ENCODE measurements at places on chromosomes 4 and X.

GRCh38 chr4:152014280-152014679 lies 253.5 kb upstream of the GATB start:
- DNase-seq, result peak; percentile 7

GRCh38 chrX:139559383-139560042 lies 29.0 kb downstream of the F9 start:
- peak; percentile 52 for DNase-seq

- DNase-seq, result no peak
Measured at GRCh38 chr4:24794480-24794879, 893 bp upstream of the SOD3 start.

GRCh38 chr4:2127609-2128332 lies 68.6 kb downstream of the NAT8L start:
- no peak for DNase-seq

DNA sequence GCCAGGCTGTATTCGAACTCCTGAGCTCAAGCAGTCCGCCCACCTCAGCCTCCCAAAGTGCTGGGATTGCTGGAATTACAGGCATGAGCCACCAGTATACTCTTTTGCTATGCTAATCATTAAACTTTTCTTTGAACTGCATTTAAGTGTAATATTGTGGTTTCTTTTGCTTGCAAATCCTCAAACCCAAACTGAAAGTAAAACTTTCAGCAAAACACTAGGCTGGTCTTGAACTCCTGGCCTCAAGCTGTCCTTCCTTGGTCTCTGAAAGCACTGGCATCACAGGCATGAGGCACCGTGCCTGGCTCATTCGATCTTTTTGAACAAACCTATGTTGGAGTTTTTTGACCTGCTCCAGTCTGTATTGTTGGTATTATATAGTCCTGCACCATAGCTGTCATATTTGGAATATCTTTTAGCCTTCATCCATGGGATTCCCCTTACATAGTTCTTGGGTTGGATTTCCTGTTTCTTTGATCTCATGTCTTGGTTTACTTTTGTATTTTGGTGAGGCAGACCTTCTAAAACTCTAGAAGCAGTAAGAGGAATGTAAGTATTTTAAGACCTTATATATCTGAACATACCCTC lies 34.1 kb downstream of the MOB1B start:
- DNase-seq, result no peak

GRCh38 chrX:80576806-80577533 lies 156.7 kb downstream of the TENT5D start:
- no peak for DNase-seq

DNA sequence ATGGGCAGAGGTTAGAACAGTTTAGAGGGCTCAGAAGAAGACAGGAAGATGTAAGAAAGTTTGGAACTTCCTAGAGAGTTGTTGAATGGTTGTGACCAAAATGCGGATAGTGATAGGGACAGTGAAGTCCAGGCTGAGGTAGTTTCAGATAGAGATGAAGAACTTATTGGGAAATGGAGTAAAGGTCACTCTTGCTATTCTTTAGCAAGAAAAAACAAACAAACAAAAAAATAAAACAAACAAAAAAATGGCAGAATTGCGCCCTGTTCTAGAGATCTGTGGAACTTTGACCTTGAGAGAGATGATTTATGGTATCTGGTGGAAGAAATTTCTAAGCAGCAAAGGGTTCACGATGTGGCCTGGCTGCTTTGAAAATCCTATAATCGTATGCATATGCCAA lies 185.1 kb upstream of the SFRP2 start:
- no peak for DNase-seq

DNA sequence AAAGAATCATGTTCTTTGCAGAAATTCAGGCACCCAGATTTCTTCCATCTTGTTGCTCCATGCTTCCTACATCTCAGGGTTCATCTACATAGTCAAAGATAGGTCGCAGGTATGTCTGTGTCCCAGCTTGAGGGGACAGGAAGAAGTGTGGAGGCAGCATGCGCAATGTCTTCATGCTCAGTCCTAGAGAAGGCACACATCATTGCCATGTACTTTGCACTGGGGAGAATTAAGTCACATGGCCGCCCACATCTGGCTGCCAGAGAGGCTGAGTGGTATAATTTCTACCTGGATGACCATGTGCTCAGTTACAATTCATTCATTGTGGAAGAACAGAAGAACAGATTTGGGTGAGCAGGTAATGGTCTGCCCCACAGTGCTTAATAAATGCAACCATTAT lies 54.1 kb downstream of the GAB1 start:
- no peak for DNase-seq

GRCh38 chrX:96244955-96245354 lies 439.7 kb upstream of the DIAPH2 start:
- DNase-seq, result no peak

DNA sequence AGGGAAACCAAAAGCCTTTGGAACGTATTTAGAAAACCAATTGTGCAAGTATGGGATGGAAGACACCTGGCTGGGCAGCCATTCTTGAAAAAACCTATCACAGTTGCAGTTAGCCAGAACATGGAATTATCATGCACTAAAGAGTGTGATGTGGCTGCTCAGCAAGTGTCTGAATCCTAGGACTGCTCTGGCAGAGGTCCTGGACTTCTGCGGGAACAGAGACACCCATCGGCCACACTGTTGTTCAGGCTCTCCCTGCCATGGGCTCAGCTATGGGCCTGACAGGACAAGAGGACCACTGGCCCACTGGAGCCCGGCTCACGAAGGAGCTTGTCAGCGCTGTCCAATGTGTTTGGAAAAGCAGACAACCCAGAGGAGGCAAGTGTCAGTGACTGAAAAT lies 115.7 kb upstream of the GPC4 start:
- no peak for DNase-seq

GRCh38 chr4:57109411-57109846 lies 756 bp downstream of the IGFBP7 start:
- DNase-seq, result no peak

DNA sequence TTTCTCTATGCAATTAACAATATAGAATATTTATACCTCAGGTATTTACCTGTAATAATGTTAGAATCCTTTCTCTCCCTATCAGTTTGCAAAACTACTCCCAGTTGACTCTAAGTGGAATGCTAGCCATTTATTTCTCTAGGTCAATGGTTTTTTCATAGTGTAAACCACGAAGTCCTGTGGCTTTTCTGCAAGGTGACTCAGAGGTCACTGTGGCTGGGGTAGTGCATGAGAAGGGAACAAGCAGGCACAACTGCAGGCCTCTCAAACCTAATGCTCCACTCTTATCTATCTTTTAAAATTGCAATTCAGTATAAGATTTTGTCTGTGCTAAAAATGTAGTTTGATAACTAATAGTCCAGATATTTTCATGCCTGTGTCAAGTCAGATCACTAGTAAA lies 159.4 kb downstream of the ANTXR2 start:
- peak; percentile 10 for DNase-seq

DNA sequence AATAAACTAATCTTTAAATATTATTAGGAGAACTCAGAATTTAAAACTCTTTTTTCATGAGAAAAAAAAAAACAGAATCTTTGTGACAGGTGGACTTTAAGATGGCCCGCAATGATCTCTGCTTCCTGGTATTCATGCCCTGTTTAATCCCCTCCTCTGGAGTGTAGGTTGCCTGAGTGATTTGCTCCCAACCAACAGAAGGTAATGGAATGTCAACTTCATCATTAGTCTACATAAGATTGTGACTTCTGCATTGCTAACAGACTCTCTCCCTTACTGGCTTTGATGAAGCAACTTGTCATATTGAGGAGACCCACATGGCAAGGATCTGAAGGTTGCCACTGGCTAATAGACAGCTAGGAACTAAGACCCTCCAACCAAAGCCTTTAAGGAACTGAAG lies 88.8 kb downstream of the CORIN start:
- no peak for DNase-seq

GRCh38 chr4:184358521-184359232 lies 115.7 kb downstream of the IRF2 start:
- DNase-seq, result no peak

DNA sequence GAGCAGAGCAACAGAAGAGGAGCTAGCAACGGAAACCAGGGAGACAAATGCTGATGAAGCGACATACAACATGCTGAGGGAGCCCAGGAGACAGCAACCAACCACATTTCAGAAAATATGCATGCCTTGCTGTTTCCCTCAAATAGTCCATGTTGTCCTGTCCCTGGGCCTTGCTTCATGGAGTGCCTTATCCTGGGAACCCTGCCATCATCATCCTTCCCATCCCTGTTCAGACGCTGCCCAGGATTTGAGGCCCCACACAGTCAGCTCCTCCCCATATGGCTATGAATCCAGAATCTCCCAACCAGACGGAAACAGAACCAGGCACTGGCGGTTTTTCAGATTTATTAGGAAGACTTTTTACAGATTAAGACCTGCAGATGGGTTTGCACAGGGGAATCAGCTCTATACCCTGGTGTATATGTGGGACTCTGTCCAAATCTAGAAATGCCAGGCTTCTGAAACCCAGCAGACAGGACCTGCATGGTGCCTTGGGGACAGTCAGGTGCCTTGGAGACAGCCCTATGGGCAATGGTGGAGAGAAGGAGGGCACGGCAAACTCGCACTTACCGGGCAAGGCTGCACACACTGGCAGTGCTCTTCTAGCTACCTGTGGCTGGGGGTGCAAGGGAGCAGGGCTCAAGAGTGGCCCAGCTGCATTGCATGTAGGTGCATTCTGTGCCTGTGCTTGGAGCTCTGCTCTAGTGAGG lies 199.7 kb upstream of the MAMLD1 start:
- no peak for DNase-seq

DNA sequence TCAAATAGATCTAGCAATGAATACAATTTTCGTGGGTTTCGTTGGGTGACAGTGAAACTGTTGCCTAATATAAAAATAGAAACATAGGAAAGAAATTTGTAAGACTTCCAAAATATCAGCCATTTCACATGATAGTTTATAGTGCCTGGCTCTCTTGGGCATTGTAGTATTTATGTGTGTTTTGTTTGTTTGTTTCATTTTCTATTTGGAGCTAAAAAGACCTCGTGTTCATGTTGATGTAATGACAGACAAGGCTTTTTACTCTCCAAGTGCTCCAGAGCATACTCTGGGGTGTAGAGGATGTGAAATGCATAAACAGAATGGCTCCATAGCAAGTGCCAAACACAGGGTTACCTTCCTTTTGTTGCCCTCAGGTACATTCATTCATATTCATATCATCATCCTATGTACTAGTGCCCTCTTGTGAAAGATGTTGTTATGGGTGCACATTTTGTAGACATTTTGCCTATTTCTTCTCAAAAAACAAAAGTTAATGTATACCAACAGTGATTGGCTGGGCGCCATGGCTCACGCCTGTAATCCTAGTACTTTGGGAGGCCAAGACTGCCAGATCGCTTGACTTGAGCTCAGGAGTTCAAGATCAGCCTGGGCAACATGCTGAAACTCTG lies 100.7 kb upstream of the AMOT start:
- no peak for DNase-seq

- no peak for DNase-seq
Measured at GRCh38 chr4:106095408-106095807, 200.1 kb downstream of the NPNT start.

GRCh38 chr4:112847781-112848180 lies 201.7 kb upstream of the ANK2 start:
- no peak for DNase-seq

GRCh38 chr4:102411408-102411807 lies 66.1 kb upstream of the SLC39A8 start:
- DNase-seq, result no peak

DNA sequence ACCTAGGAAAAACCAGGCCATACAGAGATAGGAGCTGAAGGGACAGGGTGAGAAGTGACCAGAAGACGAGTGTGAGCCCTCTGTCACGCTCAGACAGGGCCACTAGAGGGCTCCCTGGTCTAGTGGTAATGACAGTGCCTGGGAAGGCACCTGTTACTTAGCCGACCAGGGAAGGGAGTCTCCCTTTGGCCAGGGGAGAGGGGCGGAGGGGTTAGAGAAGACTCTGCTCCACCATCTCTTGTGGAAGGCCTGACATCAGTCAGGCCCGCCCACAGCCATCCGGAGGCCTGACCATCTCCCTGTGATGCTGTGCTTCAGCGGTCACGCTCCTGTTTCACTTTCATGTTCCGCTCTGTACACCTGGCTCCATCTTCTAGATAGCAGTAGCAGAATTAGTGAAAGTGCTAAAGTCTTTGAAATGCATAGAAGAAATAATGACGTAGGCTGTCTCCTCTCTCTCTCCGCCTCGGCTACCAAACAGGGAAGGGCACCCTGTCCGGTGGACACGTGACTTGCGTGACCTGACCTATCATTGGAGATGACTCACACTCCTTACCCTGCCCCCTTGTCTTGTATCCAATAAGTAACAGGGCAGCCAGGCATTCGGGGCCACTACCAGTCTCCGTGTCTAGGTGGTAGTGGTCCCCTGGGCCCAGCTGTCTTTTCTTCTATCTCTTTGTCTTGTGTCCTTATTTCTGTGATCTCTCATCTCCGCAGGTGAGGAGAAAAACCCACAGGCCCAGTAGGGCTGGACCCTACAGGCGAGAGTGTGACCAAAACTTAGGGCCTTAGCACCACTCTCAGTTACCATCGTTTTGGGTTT lies 26.7 kb downstream of the HTT-AS start:
- DNase-seq, result peak; percentile 85

DNA sequence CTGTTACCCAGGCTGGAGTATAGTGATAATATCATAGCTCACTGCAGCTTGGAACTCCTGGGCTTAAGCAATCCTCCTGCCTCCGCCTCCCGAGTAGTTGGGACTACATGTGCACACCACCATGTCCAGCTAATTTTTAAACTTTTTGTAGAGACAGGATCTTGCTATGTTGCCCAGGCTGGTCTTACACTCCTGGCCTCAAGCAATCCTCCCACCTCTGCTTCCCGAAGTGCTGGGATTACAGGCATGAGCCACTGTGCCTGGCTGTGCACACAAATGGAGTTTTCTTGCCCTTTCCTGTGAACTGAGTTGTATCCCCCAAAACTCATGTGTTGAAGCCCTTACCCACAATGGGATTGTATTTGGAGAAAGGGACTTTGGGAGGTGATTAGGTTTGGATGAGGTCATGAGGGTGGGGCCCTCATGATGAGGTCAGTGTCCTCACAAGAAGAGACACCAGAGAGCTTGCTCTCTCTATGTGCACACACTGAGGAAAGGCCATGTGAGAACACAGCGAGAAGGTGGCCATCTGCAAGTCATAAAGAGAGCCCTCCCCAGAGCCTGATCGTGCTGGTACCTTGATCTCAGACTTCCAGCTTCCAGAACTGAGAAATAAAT lies 40.1 kb downstream of the DDX3X start:
- no peak for DNase-seq

DNA sequence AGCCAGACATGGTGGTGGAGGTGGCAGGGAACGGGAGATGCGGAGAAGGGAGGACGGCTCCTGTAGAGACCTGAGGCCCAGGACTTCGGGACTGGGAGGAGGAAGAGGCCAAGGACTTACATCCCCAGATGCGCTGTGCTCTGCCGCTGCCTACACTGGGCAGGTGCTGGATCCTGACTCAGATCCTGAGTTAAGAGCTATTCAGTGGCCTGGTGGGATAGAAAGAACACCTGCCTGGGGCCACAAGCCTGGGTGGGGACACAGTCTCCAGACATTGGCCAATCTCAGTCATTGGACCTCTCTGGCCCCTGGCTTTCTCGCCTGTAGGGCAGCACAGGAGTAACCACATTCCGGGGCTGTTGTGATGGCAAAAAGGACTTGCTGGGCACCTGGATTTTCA lies 10.9 kb upstream of the MSX1 start:
- no peak for DNase-seq

GRCh38 chr4:53228036-53228435 lies 137.8 kb downstream of the SCFD2 start:
- no peak for DNase-seq

GRCh38 chr4:155569471-155569870 lies 97.2 kb upstream of the GUCY1A1 start:
- no peak for DNase-seq
